Activated T-cell treated with anti-CD3 and anti-CD28 coated beads for 24 hours (primary cell): ENCODE measurements at places on chromosomes 1 and 21.

- no peak for DNase-seq
These were observed 21.2 kb upstream of the SYCP1 start for GRCh38 chr1:114833421-114833820.

GRCh38 chr21:37208056-37208721 is 58.9 kb downstream of the VPS26C start:
- DNase-seq: no peak

GRCh38 chr1:235873045-235873444 is 6.3 kb upstream of the LYST start:
- DNase-seq: no peak

GRCh38 chr1:67846538-67846937 is 13.3 kb upstream of the GNG12 start:
- DNase-seq: no peak

DNA sequence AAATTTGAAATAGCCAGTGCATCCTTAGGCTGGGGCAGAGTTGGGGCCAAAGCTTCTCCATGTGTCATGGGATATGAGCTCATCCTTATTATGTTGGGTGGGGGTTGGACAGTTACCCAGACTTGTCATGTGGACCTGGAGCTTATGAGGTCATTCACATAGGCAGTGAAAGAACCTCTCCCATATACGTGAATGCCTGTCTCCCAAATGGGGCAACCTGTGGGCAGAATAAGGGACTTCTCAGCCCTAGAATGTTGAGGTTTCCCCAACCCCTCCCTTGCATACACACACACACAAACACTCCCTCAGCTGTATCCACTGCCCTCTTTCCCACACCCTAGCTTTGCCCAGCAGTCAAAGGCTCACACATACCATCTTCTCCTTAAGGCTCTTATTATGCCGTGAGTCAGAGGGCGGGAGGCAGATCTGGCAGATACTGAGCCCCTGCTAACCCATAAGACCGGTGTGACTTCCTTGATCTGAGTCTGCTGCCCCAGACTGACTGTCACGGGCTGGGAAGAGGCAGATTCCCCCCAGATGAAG is 2.3 kb upstream of the IVL start:
- no peak for DNase-seq

DNA sequence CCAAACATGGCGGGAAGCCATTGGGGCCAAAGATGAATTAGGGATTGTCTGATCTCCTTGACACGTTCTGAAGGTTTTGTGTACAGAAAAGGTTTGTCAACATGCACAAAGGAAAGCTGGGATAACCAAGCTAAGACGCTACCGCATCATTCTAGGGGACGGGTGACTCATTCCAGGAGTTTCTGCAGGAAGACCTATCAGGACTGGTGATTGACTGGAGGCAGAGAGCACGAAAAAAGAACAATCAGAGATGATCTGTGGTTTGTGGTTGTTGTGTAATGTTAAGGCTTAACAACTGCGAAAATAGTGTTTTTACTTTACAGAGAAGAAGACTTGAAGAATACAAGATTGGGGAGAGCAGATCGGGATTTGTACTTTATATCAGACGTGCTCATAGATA is 22.2 kb upstream of the ERG start:
- DNase-seq: no peak

GRCh38 chr1:39445573-39445972 is 45.9 kb upstream of the BMP8A start:
- DNase-seq: no peak

GRCh38 chr1:3219005-3219790 is 150.2 kb downstream of the PRDM16 start:
- DNase-seq: no peak

GRCh38 chr1:230278376-230278775 is 147.8 kb downstream of the PGBD5 start:
- DNase-seq: no peak

DNA sequence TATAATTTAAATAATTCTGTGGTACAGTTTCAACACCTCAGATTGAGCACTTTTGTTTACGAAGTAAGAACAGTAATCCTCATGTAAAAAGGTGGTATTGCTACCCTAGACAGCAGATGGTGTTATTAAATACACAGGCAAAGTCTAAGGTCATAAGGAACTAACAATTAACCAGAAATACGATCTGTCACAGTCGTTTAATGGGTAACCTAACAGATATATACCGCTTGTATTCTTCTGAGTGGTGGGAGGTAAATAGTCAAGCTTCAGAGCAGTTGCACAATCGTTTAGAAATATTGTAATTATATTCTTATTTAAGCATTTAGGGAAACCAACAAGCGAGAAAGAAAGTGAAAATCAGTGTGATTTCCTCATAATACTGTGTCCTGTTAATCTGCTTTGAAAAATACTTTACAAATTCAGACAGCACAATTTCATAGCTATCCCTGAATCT is 9.8 kb upstream of the IRF2BP2 start:
- no peak for DNase-seq

DNA sequence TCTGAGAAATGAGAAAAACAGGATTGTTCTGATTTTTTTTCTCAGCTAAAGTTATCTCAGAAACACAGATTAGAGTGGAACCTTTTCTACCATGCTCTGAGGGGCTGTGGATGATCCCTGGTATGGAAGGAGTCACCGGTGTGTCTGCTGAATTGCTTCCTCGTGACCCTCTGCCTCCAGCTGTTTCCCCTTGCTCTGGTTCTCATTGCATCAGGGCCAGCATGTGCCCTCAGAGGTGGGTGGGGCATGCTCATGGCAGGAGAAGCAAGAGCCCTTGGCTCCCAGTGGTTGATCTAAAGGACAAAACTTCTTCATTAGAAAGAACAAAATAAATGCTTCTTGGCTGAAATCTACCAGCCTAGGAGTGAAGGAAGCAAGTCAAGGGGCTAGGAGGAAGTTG is 183.2 kb upstream of the HMCN1 start:
- DNase-seq: no peak

- no peak for DNase-seq
These were observed 8.6 kb upstream of the TACSTD2 start for GRCh38 chr1:58585581-58586151.

DNA sequence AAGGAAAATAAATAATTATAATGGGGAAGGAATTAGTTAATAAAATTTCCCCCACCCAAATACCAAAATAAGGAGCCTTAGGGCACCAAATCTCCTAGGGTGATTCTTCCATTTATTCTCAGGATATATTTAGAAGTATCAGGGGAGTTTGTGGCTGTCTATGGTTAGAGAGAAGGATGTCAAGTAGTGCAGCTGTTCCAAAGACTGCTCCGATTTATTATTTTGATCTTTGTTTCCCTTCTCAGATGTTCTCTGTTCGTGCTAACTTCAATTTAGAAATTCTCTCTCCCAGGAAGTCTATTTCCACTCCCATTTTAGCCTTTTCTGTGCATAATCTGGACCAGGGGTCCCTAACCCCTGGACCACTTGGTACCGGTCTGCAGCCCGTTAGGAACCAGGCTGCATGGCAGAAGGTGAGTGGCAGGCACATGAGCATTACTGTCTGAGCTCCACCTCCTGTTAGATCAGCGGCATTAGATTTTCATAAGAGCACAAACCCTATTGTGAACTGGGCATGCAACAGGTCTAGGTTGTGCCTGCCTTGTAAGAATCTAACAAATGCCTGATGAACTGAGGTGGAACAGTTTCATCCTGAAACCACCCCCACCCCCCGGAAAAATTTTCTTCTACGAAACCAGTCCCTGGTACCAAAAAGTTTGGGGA is 9.3 kb upstream of the MAST2 start:
- no peak for DNase-seq

GRCh38 chr21:35172231-35172630 is 123.1 kb upstream of the RUNX1 start:
- DNase-seq: no peak

DNA sequence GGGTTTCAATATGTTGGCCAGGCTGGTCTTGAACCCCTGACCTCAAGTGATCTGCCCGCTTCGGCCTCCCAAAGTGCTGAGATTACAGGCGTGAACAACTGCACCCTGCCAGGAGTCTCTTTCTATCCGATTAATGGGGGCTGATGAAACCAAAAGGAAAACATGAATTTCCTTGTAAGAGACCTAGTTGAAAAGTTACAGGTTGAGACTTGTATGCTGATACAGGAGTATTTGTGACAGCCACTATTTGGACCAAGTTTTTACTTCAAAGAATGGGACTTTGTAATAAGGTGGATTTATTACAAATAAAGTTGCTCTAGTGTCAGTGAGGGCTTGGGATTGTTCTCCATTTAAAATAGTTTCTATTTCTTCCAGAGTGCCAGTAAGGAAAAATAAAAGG is 43.6 kb upstream of the TMEM61 start:
- no peak for DNase-seq

- no peak for DNase-seq
These were observed 439.9 kb downstream of the DISC1 start for GRCh38 chr1:232066521-232066920.

DNA sequence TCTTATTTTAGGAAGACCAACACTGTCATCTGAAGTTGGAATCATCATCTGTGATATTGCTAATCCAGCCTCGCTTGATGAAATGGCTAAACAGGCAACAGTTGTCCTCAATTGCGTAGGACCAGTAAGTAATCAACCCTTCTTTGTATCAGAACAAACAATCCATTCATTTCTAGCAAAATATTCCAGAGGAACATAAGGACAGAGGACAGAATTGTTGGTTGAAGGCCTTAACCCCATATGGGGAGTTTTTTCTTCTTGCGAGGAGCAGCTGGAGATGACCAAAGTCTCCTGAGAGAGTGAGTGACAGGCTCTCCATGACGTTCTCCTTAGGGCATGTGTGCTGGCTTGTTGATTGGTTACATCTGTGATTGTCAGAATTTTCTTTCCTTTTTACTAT is 2.7 kb downstream of the SCCPDH start:
- no peak for DNase-seq

DNA sequence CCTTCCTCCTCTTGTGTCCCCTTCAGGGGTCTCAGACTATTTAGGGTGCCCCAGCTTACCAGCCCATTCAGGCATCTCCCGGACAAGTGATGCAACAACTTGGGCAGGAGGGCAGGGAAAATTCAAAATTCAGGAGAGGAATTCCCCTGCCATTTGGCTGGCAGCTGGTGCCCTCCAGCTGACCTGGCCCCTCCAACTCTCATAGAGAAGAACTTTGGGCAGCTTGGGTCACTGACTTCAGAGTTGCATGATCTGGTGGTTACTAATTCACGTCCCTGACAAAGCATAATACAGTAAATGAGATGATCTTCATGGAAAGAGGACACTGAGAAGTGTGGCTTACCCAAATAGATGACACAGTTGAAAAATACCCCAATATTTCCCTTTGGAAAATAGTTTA is at the start of gene FCAMR:
Gene FCAMR, minus strand, starts transcription at position 15 of the 400 bp plus-strand sequence. CDS start 335 bp downstream, outside the sequence.
- DNase-seq: no peak

GRCh38 chr1:156104861-156105832 is 9.4 kb upstream of the LMNA start:
- no peak for DNase-seq

DNA sequence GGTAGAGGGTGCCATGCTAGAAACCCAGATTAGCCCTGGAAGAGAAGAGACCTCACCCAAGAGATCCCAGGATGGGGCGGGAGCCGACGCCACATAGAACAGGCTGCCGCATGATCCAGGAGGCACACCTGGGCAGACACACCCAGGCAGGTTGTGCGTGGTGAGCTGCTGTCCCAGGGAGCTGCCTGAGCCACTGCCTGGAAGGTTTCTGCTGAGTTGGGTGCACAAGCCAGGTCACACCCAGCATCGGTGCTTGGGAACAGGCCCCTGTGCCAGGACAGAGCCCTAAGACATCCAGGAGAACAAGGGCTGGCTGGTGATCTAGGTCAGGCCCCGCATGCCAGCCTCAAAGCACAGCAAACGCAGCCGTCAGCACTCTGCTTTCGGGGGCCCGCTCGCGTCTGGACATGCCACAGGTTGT is 40.2 kb downstream of the CTNNBIP1 start:
- DNase-seq: no peak

GRCh38 chr1:176444286-176444685 is 18.7 kb upstream of the PAPPA2 start:
- DNase-seq: no peak

GRCh38 chr1:68426594-68426993 is 23.2 kb downstream of the RPE65 start:
- no peak for DNase-seq

DNA sequence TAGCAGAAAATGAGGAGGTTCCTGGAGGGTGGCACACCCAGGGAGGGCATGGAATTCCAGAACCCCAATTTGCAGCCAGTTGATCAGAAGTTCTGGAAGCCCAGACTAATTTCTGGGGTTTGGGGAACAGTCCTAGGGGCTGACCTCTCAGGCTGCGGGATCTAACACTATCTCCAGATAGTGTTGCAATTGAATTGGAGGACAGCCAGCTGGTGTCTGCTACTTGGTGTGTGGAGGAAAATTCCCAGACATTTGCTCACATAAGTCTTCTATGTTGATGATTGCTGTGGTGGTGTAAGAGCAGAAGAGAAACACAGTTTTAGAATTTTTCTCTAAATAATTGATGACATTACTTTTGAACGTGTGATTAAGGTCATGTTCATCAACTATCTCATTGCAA is 154.3 kb upstream of the RNPC3 start:
- no peak for DNase-seq

GRCh38 chr21:45001134-45002095 is 61.6 kb downstream of the SLX9 start:
- no peak for DNase-seq

DNA sequence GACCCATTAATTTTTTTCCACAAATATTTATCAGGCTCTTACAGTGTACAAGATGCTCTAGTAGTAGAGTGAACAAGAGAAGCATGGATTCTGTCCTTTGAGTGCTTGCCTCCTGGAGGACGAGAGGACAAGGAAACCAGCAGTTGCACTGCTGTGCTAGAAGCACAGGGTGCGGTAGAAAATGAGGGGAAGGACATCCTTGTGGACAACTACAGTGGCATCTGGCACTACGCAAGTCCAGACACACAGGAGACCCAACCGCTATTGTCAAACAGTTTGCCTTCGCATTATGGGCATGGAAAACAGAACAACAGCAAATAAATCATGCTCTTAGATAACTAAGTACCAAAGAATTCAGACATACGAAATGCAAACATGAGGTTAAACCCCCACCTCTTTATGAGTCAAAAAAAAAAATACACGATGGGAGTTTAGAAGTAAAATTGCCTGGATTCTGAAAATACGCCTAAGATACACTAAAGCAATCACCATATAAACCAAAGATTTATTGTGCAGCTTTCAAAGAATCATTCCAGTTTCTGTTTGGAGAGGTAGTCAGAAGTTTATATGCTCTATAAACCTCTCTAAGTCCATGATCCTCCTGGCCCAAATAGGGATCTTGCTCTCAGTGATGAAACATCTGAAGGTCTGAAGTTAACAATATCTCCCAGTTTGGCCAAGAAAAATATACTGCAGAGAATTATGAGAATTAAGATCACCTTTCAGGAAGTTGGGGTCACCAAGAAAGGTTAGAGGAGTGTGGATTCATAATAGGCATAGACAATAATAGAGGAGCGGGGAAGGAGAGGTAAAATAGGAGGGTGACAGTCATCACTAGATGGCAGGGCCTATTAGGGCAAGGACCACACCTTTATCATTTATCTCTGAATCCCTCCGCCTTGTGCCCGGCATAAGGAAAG is 307.8 kb downstream of the NFIA start:
- no peak for DNase-seq

DNA sequence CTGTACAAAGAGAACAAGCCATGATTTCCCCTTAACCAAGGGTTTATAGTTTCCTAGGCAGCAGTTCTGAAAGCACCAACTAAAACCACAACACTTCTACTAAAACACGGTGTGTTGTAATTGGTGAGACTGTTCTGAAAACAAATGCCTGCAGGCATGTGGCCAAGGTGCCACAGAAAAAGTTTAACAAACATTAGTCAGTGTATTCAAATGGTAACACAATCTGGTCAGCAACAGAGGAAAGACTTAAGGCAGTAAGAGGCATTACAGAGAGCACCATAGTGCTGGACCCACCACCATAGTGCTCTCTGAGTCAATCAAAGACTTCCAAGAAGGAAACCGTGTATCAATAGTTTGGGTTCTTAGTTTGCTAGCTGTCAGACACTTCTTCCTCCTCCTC is 16.7 kb downstream of the SNIP1 start:
- DNase-seq: no peak
